CD4-positive, alpha-beta T cell treated with Interleukin-10 for 1 hour (primary cell): ENCODE measurements at places on chromosomes 7 and 10.

- no peak for DNase-seq
Measured at GRCh38 chr7:100374601-100375000, 1.3 kb downstream of the PILRA start.

DNA sequence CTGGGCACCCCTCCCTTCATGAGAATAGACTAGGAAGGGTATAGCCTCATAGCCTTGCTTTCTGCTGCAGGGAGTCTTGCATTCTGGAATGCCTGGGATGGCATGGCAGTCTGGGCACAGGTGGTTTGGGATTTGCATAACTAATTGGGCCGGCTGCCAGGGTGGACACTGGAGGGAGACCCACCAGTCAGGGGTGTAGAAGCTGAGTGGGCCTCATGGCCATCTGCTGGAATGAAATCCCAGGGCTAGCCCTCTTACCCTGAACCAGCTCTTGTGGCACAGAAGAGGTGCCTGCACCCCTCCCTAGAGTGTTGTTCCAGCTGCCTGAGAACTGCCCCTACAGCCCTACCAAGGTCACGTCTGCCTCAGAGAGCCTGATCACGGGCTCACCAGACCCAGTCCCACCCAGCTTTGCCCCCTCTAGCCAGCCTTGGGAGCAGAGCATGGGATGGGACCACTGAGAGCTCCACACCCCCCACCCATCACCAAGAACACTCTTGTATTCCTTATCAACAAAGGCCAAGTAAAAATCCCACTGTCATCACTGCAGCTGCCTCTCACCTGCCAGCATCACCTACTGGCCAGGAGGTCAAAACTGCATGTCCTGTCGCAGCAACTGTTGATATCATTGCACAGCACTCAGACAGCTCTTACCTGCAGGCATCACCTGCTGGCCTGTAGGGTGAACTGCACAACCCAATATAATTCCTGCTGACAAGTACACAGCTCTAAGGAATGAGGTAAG is 148.9 kb downstream of the ZEB1 start:
- no peak for DNase-seq

DNA sequence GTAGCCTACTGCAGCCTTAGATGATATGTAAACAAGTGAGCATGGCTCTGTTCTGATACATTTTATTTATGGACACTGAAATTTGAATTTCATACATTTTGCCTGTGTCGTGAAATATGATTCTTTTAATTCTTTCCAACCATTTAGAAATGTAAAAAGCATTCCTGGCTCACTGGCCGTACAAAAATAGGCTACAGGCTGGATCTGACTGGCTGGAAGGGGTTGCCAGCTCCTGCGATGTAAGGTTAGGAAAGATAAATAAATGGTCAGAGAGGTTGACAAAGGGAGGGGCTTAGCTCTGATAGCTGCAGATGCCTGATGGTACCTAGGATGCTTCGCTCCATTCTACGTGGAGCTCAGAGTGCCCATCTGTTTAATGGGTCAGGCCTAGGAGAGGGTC is 3.4 kb downstream of the ADCYAP1R1 start:
- no peak for DNase-seq

DNA sequence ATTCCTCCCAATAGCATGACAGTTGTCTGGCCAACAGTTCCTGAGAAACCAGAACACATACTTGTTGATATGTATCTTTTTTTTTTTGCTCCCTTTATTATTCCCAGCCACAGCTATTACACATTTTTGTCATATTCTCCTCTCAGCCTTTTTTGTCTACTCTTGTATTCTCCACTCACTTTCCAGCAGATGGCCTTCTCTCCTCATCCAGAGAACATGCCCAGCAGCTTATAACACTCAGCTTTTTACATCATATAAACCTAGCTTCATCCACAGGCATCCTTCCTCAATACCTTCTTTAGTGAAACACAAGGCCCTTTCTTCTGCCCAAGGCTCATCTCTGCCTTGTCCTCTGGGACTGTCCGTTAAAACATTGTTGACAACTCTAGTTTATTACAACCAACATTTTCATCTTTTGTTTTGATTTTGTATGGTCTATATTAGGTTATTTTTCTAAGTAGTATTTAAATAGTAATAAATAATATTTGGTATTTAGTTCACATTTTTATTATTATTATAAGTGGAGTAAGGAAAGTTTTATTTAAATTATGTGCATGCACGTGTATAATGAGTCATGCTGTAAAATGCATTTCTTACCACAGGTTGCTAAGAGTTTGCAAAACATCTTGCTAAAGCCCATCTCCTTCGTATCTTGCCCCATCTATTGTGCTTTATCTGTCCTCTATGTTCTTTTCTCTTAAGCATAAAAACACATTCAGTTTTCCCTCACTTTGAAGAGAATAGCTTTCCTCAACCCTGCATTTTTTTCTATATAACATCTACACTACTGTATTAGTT is 101.5 kb downstream of the ORC5 start:
- no peak for DNase-seq

DNA sequence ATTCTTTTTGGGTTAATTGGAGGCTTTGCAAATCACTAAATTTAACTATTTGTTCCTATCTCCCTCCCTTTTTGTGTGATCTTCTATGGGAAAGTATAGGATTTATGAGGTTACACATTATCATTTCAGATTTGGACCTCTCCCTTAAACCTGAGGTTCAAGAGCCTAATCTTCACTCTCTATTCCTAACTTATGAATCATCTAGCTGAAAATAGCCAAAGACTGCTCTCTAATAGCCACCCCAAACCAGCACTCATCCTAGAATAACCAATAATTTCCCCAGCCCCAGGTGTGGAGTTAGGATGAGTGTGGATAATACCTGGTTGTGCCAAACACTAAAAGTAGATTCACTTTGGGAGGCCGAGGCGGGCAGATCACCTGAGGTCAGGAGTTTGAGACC is 499.2 kb downstream of the GFRA1 start:
- DNase-seq, result no peak

- DNase-seq, result no peak
Measured at GRCh38 chr7:125126376-125126775, 196.8 kb upstream of the POT1 start.

DNA sequence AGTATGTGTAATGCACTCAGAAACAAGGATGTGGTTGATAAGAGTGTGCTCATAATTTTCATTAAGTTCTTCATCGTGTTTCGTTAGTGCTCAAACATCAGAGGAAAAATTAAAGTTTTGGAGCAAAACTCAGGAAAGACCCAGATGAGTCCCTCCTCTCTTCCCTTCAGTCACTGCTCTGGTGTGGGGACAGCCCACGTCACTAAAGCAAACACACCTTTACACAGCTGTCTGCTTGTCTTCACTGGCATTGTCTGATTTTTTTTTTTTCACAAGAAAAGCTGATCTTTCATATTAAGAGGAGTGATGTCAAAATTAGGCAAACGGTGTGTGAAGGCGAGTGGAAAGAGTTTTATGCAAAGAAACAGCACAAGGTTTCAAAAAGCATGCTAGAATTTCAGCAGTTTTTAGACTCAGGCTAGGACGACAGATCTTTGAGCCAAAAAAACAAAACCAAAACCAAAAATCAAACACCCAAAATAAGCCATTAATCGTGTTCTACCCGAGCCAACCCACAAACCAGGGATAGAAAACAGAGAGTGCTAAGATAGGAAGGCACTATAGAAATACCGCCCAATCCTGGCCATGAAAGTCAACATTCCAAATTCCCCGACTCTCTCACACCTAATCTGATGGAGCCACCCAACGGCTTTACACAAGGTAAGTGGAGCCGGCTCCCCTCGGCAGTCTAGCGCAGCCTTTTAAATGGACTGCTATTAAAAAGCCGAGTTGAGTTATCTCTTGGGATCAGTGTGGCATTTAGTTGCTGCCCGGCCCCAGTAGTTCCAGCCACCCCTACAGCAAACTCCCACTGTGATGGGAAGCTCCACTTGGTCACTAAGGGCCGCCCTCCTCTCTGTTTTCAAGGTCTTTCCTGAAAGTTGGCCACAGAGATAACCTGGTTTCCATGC is 27.9 kb upstream of the GATA3 start:
- DNase-seq, result no peak

- no peak for DNase-seq
Measured at GRCh38 chr10:11197878-11198277, 180.2 kb downstream of the CELF2 start.

GRCh38 chr10:123166618-123167017 is 12.4 kb downstream of the BUB3 start:
- no peak for DNase-seq

GRCh38 chr7:116232920-116233319 is 22.6 kb downstream of the TES start:
- DNase-seq, result no peak

DNA sequence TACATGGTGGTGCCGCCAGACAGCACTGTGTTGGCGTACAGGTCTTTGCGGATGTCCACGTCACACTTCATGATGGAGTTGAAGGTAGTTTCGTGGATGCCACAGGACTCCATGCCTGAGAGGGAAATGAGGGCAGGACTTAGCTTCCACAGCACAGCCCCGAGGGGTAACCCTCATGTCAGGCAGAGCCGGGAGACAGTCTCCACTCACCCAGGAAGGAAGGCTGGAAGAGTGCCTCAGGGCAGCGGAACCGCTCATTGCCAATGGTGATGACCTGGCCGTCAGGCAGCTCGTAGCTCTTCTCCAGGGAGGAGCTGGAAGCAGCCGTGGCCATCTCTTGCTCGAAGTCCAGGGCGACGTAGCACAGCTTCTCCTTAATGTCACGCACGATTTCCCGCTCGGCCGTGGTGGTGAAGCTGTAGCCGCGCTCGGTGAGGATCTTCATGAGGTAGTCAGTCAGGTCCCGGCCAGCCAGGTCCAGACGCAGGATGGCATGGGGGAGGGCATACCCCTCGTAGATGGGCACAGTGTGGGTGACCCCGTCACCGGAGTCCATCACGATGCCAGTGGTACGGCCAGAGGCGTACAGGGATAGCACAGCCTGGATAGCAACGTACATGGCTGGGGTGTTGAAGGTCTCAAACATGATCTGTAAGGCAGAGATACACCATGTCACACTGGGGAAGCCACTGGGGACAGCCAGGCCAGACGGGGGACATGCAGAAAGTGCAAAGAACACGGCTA is 104.6 kb upstream of the TNRC18 start:
- peak; percentile 54 for DNase-seq

GRCh38 chr10:33697016-33697415 is 362.5 kb upstream of the NRP1 start:
- no peak for DNase-seq

GRCh38 chr7:14902589-14903067 is at the start of gene DGKB:
Gene DGKB, minus strand, starts transcription at chr7:14902751.
- no peak for DNase-seq

DNA sequence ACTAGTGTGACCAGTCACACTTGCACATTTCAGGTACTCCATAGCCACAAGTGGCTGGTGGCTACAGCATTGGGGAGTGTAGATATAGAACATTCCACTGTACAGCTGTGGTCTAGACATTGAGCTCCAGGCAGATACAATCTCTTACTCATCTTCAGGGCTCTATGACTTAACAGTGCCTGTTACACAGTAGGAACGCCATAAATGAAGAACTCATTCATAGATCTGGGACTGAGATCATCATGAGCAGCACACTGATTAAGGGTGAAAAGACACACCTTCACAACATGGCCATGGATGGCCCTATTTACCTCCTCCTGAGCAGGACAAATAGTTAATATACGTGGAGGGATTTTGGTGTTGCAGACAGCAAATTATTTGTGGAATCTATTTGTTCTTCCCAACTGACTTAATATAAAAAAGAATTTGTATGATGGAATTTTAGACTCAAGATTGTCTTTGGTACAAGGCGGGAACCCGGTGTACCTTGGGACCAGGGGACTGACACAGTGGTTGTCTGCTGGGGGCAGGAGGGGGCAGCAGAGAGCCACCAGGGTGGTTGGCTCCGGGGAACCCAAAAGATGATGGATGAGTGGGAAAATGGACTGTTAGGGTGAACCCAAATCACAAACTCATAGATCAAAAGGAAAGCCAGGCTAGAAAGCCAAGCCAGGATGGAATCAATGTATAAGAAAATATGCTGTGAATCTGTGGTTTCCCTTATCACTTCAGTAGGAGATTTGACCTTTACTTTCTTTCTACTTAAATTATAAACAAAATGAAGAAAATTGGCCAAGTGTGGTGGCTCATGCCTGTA is 24.3 kb upstream of the CPA2 start:
- DNase-seq, result peak; percentile 38

- DNase-seq, result no peak
Measured at GRCh38 chr10:70352401-70353097, 29.9 kb downstream of the LRRC20 start.

GRCh38 chr7:99739699-99740572 is 4.9 kb upstream of the CYP3A7 start:
- DNase-seq, result no peak

DNA sequence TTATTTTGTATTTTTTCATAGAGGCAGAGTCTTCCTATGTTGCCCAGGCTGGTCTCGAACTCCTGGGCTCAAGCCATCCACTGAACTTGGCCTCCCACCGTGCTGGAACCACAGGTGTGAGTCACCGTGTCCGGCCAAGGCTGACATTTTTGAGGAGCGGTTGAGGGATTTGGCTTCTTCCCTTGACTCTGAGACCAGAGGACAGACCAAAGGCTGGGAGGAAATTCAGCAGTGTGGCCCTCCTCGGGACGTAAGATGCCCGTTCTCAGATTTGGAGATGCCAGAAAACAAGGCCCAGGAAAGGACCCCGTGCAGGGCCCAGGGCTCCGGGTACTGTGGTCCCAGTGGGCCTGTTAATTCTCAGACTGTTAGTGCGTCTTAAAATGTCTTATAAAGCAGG is 146.2 kb downstream of the WDR37 start:
- no peak for DNase-seq

GRCh38 chr7:47342296-47343060 is 239.4 kb downstream of the TNS3 start:
- no peak for DNase-seq

DNA sequence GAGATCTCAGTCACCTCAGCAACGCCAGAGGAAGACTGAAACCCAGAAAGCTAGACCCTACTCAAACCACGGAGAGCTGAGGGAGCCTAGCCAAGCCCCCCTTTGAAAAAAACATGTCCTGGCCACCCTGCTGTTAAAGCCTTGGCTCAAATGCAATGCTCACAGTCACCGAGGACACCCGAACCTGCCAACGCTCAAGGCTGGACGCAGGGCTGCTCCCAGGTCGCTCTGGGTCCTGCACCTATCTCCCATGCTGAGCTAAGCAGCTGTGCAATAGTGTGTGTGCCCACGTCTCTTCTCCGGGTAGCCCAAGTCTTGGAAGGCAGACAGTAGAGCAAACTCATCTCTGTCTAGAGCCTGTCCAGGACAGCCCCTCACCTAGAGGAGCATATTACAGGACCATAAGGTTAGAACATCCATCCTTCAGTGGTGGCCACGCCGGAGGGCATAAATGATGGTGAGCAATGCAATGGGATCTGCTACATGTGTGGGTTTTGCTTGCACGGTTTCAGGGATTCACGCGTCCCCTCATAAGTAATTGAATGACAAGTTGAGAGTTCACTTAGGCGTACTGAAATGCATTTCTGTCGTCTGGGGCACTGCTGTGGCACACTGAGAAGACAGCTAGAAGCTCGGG is 94.2 kb upstream of the DDC start:
- no peak for DNase-seq

DNA sequence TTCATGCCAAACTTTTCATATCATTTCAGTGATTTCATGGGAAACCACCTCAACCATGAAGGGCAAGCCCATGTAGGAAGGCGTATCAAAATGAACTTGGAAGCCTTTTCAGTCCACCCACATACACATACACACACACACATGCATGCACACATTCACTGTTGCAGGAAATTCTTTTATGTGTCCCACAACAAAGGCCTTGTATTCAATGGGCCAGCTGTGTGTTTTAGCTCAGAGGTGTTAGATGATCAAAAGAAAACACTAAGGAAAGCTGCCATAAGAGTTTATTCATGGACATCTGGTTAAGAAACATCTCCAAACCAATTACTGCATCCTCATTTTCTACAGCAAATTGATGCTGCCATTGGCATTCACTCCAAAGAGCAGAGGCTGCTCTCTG is 74.4 kb upstream of the STK17A start:
- DNase-seq, result no peak
